NCI-H2171 treated with DMSO at 0.1 percent for 48 hours (cell line): ENCODE measurements at places on chromosomes 11 and 22.

DNA sequence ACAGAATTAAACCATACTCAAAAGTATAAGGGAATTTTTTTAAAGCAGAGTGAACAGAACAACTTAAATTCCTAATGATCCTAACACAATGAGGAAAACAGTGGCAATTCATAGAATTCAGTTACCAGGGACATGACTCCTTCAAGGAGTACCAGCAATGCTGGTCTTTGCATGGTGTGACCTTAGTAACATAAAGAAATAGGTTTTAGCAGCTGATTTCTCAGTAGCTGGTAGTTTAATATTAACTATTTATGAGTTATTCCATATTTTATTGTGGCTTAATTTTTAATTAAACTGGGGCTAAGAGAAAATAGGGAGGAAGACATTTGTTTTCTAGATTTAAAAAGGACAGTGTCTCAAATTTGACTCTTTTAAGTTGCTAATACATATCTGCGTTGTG lies 30.9 kb downstream of the CHKA start:
- no peak for DNase-seq

- no peak for DNase-seq
Observed at GRCh38 chr22:49090061-49090852, 737.4 kb downstream of the BRD1 start.

- DNase-seq = no peak
Observed at GRCh38 chr11:14317659-14318325, 41.2 kb downstream of the RRAS2 start.

DNA sequence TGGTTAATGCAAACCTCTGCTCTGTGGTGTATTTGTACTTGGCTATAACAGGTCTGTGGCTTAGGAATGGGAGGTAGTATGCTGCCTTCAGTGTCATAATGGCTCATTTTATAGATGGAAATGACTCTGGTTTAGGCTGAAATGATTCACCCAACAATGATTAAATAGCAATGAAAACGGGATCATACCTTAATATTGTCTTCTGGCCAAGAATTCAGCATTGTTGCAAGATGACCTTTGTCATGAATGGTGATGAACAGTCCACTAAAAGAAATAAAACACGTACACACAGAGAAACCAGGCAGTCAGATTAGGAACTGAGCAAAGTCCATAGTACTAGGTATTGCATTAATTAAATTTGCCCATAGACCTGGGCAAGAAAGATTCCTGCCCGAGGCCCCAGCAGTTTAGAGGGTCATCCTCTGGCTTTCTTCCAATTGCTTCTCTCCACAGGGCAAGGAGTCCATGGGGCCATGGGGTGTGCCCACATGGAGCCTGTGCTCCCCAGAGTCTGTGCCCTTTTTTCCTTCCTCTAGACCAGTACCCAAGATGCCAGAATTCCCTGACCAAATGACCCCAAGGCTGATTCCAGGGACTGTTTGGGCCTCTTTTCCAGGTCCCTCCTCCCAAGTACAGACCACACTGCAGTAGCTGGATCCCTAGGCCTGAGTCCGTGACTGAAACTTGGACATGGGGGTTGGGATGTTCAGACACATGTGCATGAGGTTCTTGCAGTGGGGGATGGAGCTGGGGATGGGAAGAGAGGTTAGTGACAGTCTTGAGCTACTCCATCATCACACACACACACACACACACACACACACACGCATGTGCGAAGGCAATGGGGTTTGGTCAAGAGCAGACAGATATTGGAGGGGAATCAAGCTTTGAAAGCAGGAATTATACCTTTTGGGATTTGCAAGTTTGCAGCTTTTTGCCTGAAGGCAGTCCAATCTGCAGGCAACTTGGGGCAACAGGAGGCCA lies 134.2 kb downstream of the CCDC81 start:
- DNase-seq = no peak

- no peak for DNase-seq
Observed at GRCh38 chr22:43846966-43847365, 15.3 kb downstream of the SULT4A1 start.

DNA sequence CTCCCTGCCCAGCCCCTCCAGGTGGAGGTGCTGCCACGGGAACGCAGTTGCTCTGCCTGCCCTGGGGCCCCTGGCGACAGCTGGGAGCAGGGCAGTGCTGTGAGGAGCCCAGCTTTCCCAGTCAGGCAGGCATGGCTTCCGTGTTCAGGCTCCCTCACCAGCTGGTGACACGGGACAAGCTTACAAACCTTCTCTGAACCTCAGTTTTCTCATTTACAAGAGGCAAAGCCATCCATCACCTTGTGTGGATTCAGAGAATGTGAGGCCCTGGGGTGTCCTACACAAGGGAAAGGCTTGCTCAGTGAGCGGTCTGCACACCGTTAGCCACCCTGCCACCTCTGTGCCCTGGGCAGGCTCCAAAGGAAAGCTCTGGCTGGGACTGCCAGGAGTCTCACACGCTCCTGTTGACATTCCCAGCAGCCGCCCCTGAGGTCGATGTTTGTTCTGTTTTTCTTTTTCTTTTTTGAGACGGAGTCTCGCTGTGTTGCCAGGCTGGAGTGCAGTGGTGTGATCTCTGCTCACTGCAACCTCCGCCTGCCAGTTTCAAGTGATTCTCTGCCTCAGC lies 23.5 kb downstream of the SUN2 start:
- peak; percentile 46 for DNase-seq

DNA sequence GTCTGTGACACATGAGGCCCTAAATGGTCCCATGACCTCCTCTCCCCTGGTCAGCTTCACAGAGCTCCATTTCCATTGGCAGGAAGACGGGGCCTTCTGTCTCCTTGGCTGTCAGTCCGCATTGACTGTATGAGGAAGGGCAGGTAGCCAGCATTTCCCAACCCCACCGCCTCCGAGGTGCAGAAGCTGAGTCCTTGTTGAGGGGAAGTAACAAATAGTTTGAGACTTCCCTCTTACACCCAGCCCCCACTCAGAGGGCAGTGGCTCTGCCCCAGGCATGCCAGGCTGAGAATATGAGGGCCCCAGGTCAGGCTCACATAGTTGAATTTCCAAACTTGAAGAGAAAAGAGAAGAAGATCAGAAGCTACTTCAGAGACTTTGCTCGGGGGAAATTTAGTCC lies 611.1 kb downstream of the BRD1 start:
- DNase-seq = no peak

DNA sequence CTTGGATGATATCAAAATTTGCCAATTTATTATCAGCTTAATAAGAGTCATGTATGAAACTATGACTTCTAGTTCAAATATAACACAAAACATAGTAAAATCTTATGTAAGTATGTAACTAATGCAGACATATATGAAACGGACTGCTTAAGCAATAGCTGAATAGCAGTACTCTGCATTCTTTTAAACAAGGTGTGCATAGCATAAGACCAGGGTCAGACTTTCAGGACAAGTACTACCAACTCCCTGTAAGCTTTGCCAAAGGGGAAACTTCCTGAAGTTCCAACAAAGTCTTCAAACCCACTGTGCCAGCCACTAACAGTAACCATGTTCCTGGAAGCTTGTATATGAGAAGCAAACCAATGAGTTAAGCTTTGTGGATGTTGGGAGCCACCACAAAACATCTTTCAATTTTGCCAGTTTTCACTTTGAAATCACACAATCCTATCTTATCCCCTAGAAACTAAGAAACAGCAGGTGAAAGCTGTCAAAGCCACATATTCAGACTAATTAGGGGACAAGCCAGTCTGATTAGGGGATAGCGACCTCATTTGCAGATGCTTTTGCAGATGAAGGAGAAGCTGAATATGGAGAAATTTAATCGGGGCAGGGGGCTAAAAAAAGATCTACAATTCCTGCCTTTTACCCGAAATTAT lies 13.3 kb downstream of the RBFOX2 start:
- no peak for DNase-seq

DNA sequence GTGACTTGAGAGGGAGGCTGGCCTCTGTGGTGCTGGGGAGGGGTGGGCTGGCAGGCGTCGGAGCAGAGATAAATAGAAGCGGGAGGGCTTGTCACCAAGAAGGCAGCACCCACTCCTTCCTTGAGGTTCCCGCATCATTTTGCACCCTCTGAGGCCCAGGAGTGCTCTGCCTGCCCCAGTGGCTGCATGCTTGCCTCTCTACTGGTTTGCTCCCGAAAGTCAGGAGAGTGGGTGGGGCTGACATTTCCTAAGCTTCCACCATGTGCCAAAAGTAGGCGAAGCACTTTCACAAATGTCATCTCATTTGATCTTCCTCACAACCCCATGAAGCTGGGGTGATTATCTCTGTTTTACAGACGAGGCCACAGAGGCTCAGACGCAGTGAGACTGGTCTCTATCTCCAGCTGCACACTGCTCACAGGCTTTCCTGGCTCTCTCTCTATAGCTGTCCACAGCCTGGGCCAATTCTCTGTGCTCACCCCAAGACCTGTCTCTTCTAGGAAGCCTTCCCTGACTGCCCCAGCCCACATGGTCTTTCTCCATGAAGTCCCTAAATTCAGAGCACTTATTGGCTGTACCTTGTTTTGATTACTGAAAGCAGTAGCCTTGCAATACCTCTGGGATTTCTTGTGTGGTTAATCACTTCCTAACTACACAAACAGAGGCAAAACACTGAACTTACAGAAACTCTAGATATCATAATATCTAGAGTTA lies 2.6 kb upstream of the UCP3 start:
- DNase-seq = no peak

DNA sequence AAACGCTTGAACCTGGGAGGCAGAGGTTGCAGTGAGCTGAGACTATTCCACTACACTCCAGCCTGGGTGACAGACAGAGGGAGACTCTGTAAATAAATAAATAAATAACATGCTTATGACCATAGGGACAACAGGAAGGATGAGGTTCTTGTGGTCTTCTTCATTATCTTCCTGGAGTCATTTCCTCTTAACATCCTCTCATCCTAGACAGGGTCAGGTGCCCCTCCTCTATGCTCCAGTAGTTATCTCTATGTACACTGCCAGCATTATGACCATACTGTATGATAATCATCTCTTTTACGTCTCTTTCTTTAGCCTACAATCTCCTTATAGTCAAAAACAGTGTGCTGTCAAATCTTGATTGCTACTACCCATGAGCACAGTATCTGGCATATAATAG lies 17.7 kb downstream of the RAB30 start:
- DNase-seq = no peak

DNA sequence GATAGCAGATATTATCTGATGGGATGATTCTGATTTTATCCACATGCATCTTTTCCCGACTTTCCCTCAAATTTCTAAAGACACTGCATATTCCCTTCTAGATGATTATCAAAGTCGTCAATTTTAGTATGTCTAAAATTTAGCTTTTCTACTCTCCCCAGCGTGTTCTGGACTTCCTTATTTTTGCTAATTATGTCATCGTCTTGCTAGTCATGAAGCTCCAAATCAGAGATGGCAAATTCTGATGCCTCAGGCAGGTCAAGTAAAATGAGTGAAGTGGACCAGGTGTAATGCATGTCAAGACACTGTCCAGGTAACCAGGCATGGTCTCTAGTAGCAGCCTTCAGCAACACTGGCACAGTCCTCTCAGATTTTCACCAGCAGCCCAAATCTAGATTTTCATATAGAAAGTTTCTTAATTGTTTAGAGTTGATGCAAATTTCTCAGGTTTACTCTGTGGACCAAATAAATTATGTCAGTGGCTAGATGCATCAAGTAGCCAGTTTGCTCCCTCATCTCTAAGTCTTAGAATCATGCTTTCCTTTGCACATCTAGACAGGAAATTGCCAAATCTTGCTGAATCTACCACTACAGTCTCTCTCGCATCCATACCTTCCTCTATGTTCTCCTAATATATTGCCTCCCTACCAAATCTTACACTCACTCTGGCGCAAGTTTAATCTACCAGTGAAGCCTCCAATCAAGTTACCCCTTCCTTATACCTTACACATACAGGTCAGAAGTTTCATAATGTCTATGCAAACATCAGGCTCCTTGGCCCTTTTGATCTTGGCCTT lies 10.6 kb downstream of the HSD17B12 start:
- no peak for DNase-seq

- DNase-seq = no peak
Observed at GRCh38 chr11:127470306-127470884, 469.8 kb upstream of the KIRREL3 start.

DNA sequence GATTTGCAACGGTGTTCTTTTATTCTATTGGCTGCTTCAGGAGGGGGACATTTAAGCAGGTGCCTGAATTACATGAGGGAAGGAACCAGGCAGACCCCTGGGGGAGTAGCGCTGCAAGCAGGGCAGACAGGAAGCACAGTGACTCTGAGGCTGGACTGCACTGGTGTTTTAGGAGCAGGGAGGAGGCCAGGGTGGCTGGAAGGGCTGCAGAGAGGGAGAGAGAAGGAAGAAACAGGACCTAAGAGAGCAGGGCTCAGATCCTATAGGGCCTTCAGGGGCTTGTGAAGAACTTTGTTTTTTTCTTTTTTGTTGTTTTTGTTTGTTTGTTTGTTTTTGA lies 62.5 kb upstream of the SORL1-AS1 start:
- DNase-seq = no peak

DNA sequence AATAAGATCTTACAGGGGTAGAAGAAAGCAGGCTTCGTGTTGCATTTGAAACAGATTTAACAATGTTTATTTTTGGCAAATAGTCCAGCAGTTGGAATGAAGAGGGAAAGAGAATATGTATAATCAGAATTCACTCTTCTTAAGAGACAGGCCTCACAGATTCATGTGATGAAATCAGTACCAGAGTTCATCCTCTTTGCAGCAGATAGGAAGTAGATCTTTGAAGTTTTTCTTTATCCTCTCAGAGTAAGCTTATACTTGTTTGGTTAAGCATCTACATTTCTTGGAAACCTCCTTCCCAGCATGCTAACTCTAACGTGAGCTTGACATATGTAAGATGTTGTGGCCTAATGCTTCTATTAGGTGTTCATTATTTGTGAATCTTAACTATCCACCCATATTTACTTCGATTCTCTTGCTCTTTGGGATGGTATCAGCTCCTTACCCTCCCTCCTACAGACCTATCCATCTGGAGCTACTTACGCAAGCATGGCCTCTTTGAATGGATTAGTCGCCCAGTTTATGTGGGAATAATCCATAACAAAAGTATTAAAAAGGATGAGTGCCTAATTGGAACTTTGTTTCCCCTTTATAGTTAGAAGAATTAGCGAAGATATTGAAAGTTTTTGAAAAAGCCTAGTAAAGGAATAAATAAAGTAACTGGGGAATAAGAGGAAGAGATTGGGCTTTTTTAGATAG lies 80.1 kb downstream of the PRMT3 start:
- DNase-seq = no peak

- no peak for DNase-seq
Observed at GRCh38 chr11:95218149-95218548, 12.9 kb downstream of the SESN3 start.

DNA sequence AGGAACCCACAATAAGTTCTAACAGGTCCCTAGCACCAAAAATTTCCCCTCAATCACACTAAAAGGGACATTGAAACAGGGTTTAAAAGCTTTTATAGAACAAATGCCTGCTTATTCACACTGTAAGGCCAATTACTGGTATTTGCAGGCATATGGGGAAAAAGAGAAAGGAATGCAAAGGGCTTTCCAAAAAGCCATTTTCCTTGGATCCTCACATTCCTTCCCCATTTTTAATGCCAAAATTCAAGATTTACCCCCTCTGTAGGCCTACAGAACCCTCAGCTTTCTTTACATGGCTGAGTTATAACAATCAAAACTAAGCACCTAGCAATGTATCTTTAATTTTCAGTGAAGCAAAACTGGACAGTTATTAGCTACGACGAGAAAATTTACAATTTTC lies 102.0 kb downstream of the SBF2 start:
- no peak for DNase-seq

- DNase-seq = no peak
Observed at GRCh38 chr11:14373941-14374646, 15.1 kb upstream of the RRAS2 start.

GRCh38 chr11:67002297-67002913 lies 20.5 kb upstream of the SYT12 start:
- DNase-seq = no peak

GRCh38 chr22:22368516-22368915 lies 123.9 kb downstream of the VPREB1 start:
- no peak for DNase-seq

- DNase-seq = no peak
Observed at GRCh38 chr22:48756146-48757111, 1071.2 kb downstream of the BRD1 start.
